ENCODE measurements at places on chromosomes 5 and 9.

DNA sequence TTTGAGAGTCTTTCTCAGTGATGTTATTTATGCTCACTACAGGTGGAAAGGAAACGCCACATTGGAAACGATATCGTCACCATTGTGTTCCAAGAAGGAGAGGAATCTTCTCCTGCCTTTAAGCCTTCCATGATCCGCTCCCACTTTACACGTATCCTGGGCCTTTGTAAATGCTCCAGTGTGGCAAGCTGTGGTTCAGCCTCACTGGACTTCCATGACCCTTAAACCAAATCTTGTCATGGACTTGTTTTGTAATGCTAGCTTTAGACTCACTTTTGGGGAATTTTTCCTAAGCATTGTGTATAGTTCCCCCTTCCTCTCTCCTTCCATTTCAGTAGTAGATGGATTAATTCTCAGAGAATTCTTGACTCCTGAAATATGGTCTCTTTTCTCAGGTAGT lies 60.9 kb upstream of the SLC2A8 start:
- DNase-seq, result no peak

DNA sequence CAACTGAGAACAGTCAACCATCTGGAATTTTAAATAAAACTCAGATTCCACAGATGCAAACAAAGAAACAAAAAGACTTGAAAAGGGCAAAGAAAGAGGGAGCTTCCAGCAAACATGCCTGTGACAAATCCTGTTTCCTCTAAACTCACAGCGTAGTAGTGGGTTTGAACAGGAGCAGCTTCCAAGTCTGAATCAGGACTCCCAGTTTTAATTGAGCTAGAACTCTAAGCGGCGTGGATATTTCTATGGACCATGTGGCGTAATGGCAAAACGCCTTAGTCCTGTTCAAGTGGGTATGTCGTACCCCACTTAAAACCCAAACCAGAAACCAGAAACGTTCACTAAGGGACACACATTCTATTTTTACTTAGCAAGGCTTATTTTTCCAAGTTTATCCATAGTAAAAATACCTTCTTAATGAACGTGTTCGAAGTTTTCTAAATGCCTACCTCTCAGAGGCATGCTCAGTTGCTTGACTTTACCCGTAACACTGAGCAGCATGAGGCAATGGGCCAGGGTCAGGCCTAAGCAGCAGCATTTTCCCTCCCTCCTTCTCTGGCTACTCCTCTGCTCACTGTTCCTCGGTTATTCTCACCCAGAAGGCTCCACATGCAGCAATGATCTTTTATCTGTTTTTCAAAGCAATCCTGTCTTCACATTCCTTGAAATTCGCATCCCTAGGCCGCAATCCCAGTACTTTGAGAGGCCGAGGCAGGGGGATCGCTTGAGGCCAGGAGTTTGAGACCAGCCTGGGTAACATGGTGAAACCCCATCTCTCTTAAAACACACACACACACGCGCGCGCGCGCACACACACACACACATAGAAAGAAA lies 77.9 kb downstream of the FNBP1 start:
- DNase-seq, result no peak

DNA sequence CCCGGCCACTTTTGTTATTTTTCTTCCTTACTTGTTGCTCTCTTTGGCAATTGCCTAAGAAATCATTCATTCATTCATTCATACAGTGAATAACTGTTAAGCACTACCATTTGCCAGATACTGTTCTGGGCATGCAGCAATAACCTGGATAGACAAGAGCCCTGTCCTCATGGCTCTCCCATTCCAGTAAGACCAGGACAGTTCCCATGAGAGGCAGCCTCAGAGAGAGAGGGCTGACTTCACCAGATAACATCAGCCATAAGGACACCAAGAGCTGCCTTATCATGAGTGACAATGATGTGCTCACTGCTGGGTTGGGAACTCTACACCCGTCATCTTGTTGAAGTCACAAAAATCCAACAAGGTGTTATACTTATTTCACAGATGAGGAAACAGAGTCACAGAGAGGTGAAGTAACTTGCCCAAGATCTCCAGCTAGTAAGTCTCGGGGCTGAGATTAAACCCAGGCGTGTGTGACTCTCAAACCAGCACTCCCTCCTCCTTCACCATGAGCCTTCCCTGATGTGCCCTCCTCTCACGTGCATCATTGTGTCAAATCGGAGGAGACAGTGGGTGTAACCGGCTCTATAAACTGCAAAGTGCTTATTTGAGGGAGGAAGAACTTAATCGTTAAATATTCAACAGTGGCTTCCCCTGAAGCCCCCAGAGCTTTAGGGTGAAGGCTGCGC lies 61.1 kb upstream of the TBC1D2 start:
- no peak for DNase-seq

GRCh38 chr5:159488516-159488915 lies 158.2 kb upstream of the IL12B start:
- DNase-seq, result no peak

- no peak for DNase-seq
Observed at GRCh38 chr5:181199881-181200638, 4.9 kb downstream of the TRIM7 start.

GRCh38 chr5:116569999-116570398 lies 4.6 kb downstream of the SEMA6A start:
- DNase-seq, result no peak

DNA sequence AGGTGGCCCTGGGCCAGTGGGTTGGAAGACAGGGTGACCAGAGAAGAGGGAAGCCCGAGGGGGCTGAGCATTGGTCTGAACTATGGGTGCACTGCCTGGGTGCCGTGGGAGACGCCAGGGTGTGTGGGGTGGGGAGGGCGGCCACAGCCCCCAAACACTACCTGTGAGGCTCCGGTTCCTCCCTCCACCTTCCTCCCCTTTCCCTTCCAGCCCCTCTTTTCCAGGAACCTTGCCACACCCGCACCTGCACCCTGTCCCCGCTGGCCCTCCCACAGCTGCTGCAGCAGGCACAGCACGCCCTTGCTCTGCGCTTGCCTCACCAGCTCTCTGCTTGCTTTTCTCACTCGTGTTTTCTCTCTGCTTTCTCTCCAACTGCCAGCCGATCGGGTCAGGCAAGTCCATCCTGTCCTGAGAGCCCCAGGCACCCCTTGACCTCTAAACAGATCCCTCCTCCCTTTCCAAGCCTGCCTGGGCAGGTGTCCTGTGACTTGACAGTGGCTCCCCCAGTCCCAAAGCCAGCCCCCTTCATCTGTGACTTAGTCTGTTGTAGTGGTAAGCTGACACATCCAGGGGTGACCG lies 193.7 kb downstream of the MSX2 start:
- no peak for DNase-seq

- DNase-seq, result no peak
Observed at GRCh38 chr5:14235872-14236271, 92.7 kb downstream of the TRIO start.

DNA sequence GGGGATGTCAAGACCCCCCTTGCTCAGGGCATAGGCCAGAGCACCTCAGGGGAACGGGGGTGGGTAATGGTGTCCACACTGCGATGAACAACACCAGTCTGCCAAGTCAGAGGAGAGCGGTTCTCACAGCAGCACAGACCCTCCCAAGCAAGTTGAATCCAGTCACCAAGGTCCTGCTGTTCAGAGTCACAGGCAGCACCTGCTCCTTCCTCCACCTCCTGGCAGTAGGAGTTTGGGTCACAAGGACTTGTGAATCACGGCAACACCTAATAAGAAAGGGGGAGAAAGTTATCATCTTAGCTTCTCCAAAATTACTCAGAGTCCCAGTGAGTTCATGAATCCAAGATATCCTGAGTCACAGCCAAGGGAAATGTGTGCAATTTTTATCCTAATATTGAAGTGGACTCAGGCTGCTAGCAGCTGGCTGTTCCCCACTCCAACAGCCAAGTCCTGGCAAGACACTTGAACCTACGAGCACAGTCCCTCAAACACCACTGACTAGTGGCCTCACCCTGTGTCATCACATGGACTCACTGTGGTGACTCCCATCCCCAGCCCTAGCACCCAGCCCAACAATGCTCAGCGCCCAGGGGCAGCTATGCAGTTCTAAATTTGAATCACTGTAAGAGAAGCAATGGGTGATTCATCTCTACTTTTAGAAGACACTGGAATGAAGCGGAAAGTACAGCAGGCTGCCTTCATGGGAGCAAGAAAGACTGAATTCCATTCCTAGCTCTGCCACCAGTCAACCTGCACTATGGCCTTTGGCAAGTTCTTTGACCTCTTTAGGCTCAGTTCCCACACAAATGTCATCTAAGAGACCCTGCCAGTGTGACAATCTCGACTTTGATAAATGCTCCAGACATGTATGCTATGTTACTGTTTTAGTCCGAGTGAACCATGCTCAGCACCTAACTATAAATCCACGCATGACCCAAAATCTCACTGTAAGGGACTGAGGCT lies 113.7 kb downstream of the KLHL3 start:
- DNase-seq, result no peak

DNA sequence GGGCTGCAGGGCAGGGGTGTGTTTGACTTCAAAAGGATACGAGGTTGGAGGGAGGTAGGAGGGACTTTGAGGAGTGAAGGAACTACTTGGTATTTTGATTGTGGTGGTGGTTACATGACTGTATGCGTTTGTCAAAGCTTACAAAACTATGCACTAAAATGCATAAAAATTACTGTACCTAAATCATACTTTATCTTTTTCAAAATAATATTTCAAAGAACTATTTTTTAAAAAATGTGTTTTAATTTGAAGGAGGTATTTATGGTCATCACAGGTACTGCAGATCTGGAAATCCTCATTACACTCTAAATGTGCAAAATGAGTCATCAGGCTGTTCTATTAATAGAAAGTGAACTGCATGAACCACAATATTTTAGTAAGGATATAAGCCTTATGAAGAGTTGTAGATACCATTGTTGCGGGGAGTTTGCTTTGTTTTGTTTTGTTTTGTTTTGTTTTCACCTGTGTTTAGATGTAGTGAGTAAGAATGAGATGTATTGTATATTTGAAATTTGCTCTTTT lies 116.9 kb downstream of the ARRDC3 start:
- DNase-seq, result no peak

DNA sequence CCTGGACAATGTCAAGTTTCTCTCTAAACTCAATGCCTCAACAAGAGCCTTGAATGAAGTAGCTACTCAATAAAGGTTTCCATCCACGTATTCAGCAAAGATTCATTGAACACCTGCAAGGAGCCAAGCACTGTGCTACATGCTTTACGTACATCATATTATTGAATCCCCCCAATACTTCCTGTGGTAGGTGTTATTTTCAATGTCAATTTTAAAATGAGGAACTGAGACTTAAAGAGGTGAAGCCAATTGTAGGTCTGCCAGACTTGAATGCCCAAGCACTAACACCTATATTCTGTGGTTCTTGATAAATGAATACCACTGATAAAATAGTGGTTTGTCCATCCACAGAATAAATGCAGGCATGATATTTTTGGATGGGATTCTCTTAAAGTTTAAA lies 162.3 kb downstream of the DRD1 start:
- DNase-seq, result no peak

GRCh38 chr9:98774746-98775145 lies 21.6 kb downstream of the ANKS6 start:
- DNase-seq, result no peak

GRCh38 chr5:84474126-84474525 lies 89.4 kb upstream of the EDIL3 start:
- no peak for DNase-seq

DNA sequence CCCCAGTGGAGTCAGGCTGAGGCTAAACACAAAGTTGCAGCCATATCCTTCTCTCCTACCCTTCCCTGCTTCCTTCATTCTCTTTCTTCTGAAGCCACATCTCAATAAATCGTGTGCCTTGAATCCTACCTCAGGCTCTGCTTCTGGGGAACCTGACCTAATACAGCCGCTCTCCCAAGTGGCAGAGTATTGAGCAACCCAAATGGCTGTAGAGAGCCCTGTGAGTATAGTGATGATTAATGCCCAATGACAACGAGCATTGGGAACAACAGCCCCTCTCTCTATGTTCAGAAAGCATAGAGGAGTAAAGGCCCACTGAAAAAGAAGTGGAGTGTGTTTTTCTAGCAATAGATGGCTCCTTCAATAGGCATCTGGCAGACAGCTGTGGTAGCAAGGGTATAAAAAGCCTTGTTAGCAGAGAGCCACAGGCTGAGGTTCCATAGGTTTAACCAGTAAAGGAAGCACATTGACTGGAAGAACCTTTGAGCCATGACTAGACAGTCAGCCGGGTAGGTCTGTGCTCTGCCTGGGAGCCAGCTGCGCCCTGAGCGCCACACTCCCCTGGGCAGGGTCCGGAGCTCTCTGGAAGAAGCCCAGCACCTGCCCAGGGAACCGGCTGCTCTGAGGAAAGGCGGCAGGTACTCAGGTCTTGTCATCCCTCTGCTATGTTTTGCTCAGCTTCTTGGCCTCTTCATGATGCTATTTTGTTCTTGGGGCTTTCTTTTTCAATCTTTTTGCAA lies 22.6 kb upstream of the HSPA9 start:
- DNase-seq, result no peak

- DNase-seq, result peak; percentile 3
Observed at GRCh38 chr5:107567901-107568671, 102.7 kb downstream of the EFNA5 start.

GRCh38 chr5:158387499-158387898 lies 528.6 kb upstream of the CLINT1 start:
- DNase-seq, result no peak

GRCh38 chr9:70228611-70229010 lies 30.2 kb upstream of the SMC5 start:
- DNase-seq, result no peak

GRCh38 chr5:146995878-146996277 lies 117.3 kb upstream of the PPP2R2B start:
- DNase-seq, result no peak

DNA sequence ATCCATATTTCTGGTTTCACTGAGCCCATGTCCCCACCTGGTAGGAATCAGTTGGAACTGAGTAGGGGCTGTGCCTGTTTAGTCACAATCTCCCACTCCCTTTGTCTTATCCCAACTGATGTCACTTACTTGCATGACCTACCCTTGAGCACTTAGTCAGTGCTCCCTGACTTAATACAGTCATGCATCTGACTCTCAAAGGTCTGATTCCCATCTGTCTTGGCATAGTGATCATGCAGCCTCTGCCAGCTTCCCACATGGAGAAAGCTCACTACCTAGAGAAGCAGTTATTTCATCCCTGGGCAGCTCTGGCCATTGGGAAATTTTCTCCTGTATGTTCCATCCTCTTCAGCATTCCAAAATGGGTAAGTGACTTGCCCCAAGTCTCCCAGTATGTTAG lies 24.8 kb downstream of the ABLIM3 start:
- no peak for DNase-seq

Measured in NCI-H1105 (cell line).